Germinal center (tissue), 1 donor: ENCODE measurements at places on chromosomes 2 and 18.

- no peak for DNase-seq
Observed at GRCh38 chr2:167310442-167310841, 422.2 kb downstream of the XIRP2 start.

DNA sequence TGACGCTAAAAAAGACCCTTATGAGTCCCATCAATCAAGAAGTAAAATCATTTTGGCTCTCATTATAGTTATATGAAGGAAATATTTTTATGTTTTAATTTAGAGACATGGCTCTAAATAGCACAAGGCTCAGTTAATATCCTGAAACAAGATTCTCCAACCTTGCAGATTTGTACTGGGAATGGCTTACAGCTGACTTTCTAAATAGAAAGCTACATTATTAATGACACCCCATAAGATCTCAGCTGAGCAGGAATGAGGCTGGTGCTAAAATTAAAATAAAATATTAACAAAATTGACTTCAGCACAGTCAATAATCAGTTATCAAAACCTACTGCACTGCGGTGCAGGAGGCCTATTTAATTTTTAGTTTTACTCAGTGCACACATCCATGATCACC lies 136.9 kb downstream of the SLC39A10 start:
- no peak for DNase-seq

GRCh38 chr18:14784133-14784532 lies 36.2 kb downstream of the ANKRD30B start:
- DNase-seq = no peak

DNA sequence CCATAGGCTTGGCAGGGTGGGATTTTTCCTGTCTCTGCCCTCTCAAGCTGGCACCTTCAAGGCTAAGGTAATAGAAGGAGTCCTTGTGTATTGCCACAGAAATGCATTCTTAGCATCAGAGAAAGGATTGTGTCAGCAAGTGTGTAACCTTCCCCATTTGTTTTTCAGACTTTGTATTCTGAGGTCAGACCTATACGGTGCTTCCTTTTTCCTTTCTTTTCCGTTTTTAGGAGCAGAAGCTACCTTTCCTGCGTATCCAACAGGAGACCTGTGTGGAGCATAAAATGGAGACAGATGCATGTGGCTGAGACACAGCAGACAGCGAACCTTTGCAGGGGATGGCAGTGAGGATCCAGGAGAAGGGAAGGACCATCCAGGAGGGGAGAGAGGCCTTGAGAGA lies 46.6 kb downstream of the ARL5A start:
- DNase-seq = no peak

DNA sequence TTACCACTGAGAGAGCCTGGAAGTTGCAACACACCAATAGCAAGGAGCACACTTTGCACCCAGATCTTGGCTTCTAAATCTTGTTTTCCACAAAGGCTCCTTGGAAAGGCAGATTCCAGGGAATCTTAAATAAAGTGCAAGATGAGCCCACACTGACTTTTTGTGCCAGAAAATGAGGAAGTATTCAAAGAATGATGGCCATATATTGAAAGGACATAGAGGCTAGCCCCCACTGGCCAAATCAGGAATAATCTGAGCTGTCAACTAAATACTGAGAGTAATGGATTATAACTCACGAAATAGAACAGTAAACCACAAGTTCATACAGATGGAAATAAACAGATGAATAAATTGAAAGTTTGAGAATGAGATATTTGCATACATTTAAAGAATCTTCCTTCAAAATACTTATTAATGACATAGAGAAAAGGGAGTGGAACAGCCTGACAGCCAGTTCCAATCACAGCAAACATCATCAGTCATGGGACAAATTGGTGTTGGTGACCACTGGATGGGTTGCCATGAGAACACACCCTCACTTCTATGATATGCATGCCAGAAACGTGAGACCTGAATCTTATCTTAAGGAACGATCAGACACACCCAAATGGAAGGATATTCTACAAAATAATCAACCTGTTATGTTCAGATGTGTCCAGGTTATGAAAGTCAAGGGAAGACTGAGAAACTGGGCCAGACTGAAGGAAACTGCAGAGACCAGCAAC lies 12.2 kb upstream of the ACKR3 start:
- DNase-seq = no peak

DNA sequence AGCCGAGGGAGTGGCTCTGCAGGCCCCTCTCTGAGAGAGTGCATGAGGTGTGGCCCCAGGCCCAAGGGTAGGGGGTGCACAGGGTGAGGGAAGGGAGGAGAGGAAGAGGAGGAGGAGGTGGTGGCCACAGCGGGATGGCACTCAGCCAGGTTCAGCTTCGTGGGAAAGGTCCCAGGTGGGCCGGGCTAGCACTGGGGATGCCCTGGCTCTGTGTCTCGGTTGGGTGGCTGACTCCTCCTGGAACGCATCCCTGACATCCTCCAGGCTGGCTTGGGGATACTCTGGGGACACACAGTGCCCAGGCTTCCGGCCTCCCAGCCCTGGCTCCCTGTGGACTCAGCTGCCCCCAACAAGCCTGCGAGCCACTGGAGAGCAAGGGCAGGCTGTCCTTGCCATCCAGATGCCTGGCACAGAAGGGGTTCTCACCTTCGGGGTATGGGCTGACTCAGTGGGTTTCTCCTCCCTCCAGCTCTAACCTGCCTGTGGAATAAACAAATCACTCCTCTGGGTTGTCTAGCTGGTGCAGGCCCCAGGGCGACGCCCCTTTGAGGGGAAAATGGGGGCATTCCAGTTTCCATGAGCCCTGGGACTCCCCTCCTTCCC lies 582 bp upstream of the ZAP70 start:
- no peak for DNase-seq
